ENCODE measurements at places on chromosomes 5 and 9. TPM values are rescaled to one million over a fixed set of nuclear protein-coding genes. Genes with fewer than 3 reads are reported as not detected.
A peak's percentile ranks its signal among the peaks of the same experiment; 100 is the strongest.

DNA sequence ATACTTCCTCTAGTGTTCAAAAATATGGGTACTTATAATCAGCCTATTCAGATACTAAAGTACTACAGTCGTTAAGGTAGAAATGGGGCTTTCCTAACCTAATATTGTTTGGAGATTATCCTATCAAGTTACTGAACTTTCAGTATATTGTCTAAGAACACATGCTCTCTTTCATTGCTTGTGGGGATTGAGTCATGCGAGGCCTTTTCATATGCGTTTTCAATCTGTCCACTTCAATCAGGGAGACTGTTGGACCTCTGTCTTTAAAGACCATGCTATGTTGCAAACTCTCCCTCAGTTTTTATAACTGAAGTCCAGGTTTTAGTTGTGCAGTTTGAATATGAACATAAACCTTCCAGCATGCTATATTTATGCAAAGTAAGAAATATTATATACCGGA, 15.0 kb downstream of the PRR16 start:
- DNase-seq = no peak

DNA sequence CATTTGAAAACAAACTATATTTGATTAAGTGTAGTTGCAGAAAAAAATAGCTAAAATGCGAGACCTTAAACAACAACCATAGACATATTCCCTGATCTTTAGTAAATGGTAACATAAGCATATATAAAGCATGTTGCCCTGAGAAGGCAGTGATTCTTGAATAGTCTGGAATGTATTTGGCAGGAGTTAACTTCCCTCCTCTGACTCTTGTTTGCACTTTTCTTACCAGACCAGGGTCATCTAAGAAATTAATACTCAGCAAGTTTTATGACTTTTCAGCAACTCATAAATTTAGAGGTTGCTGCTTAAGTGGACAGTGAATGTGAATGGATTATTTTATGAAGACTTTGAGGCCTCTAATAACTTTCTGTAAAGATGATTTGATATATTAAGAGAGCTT, 55.3 kb upstream of the NUDT12 start:
- no peak for DNase-seq

GRCh38 chr5:37190592-37190991, 58.6 kb downstream of the CPLANE1 start:
- no peak for DNase-seq

- DNase-seq = no peak
These were observed 104.0 kb downstream of the GDNF start for GRCh38 chr5:37735649-37736347.

DNA sequence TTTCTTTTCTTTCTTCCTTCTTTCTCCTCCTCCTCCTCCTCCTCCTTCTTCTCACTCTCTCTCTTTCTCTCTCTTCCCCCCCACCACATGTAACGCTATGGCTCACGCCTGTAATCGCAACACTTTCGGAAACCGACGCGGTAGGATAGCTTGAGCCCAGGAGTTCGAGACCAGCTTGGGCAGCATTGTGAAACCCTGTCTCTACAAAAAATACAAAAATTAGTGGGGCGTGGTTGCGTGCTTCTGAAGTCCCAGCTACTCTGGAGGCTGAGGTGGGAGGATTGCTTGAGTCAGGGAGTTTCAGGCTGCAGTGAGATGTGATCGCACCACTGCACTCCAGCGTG, 736 bp upstream of the GLDC start:
- peak; percentile 29 for DNase-seq

DNA sequence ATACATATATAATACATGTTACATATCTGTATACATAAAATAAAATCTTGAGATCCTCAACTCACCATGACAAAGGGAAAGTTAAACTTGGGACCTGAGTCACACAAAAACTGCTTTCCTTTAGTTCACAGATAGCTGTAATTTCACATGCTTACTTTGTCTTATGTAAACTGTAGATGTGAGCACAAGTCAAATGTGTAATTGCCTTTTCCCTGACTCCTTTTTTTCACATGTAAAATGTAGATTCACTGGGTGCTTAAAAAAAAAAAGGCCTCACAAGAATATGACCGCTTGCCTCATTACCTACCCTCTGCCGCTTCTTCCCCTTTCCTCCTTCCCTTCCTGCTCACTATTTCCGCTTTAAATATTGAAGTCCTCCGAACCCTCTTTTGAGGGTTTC, 21.9 kb upstream of the FAM169A start:
- no peak for DNase-seq

- no peak for DNase-seq
These were observed 70.7 kb upstream of the TAF1L start for GRCh38 chr9:32706004-32706724.

DNA sequence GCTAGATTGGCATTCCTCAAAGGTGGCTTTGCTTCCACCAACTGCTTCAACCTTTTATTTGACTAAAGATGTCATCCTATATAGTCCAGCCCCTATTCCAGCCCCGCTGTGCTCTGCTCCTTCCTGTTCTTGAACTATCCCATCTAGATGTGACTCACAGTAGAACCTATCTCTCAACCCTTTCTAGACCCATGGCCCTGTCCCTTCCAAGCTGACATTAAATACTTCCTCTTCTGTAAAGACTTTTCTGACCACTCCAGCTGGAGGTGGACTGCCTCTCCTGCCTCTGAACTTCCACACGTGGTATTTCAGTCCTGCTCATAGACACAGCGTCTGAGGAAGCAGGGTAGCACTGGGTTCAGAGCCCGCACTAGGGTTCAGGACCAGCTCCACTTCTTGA, 32.4 kb downstream of the OSTF1 start:
- no peak for DNase-seq

The PLPP7 gene
- total RNA-seq = 0.23 TPM

GRCh38 chr5:76787237-76787636, 31.6 kb upstream of the F2RL1 start:
- DNase-seq = no peak

DNA sequence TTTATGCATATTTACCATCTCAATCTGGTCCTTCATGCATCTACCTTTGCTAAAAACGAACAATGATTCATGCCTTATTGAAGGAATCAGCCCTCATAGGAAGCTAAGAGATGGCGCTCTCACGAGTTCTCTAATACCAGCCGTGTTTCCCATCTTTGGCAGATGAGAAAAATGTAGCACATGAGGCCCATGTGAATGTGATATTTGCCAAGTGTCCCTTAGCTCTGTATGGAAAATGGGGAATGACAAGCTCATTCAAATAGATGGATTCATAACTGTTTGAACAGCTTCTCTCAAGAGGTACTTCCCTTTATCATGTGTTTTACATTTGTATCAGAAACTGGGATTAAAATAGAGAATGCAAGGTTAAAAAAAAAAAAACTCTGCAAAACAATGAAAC, 66.1 kb downstream of the TTC39B start:
- no peak for DNase-seq
